ENCODE measurements at places on chromosomes 4 and X. TPM values are rescaled to one million over a fixed set of nuclear protein-coding genes. Genes with fewer than 3 reads are reported as not detected.
A peak's percentile ranks its signal among the peaks of the same experiment; 100 is the strongest.

The SNCA gene
- 27.0 TPM for total RNA-seq

The CSN1S1 gene
- not detected for total RNA-seq

The AMER1 gene
- total RNA-seq = 5.4 TPM

The P2RY4 gene
- 1.7 TPM for total RNA-seq

The MAGED1 gene
- 51.4 TPM for total RNA-seq

The ZNF182 gene
- total RNA-seq = 3.9 TPM

The KLF8 gene
- total RNA-seq = 9.1 TPM

The SPOCK3 gene
- 1.4 TPM for total RNA-seq

The CXXC4 gene
- 4.3 TPM for total RNA-seq

The ENPEP gene
- 0.99 TPM for total RNA-seq

The C4orf50 gene
- total RNA-seq = 0.68 TPM

The ADH1A gene
- total RNA-seq = not detected

The SAGE1 gene
- not detected for total RNA-seq

The SERTM2 gene
- total RNA-seq = 4.1 TPM

GRCh38 chr4:6426571-6427438 lies 45.6 kb downstream of the PPP2R2C start:
- no peak for DNase-seq
- no peaks in the 10 kb centered on the region for H3K27me3 ChIP-seq
- H3K36me3 ChIP-seq = no peaks in the 10 kb centered on the region

GRCh38 chr4:169079942-169080827 lies 70.1 kb upstream of the CBR4 start:
- no peaks in the 10 kb centered on the region for H3K27me3 ChIP-seq
- peak overlapping the region; percentile 68 for H3K27ac ChIP-seq
- peak; percentile 62 for DNase-seq
- H3K4me3 ChIP-seq = no peak overlapping the region
- peaks cover 12% of the 10 kb centered on the region for H3K4me1 ChIP-seq

- no peak for DNase-seq
- no peaks in the 10 kb centered on the region for H3K36me3 ChIP-seq
- no peaks in the 10 kb centered on the region for H3K27me3 ChIP-seq
These were observed 495.6 kb downstream of the KCNIP4 start for GRCh38 chr4:21452931-21453330.

GRCh38 chr4:121658125-121658524 lies 38.7 kb downstream of the ANXA5 start:
- H3K27me3 ChIP-seq = no peaks in the 10 kb centered on the region
- H3K27ac ChIP-seq = no peak overlapping the region
- H3K36me3 ChIP-seq = no peaks in the 10 kb centered on the region
- DNase-seq = no peak

GRCh38 chr4:8385106-8385505 lies 55.4 kb downstream of the ACOX3 start:
- H3K4me3 ChIP-seq = no peak overlapping the region
- no peaks in the 10 kb centered on the region for H3K27me3 ChIP-seq
- no peak overlapping the region for H3K27ac ChIP-seq
- peaks cover 13% of the 10 kb centered on the region for H3K4me1 ChIP-seq
- peaks cover 57% of the 10 kb centered on the region for H3K36me3 ChIP-seq

- no peaks in the 10 kb centered on the region for H3K36me3 ChIP-seq
- H3K27ac ChIP-seq = peak overlapping the region; percentile 79
- H3K27me3 ChIP-seq = no peaks in the 10 kb centered on the region
- no peaks in the 10 kb centered on the region for H3K4me1 ChIP-seq
- H3K4me3 ChIP-seq = peak overlapping the region; percentile 64
These were observed 646 bp downstream of the ABCB7 start for GRCh38 chrX:75155447-75155826.

DNA sequence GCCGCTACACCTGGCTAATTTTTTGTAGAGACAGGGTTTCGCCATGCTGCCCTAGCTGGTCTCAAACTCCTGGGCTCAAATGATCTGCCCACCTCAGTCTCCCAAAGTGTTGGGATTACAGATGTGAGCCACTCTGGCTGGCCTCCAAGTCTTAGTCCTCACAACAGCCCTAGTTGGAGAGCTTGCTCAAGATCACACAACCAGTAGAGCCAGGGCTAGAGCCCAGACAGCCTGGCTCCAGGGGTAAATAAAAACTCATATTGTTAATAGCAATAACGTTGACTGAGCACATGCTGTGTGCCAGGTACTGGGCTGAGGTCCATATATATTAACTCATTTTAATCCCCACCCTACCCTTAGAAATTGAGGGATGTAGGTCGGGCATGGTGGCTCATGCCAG lies 7.3 kb upstream of the JAKMIP1 start:
- no peaks in the 10 kb centered on the region for H3K36me3 ChIP-seq
- H3K27me3 ChIP-seq = no peaks in the 10 kb centered on the region
- H3K4me1 ChIP-seq = no peaks in the 10 kb centered on the region
- DNase-seq = peak; percentile 37
- H3K27ac ChIP-seq = no peak overlapping the region
- no peak overlapping the region for H3K4me3 ChIP-seq

- no peak overlapping the region for H3K4me3 ChIP-seq
- H3K27ac ChIP-seq = no peak overlapping the region
- H3K4me1 ChIP-seq = no peaks in the 10 kb centered on the region
- no peaks in the 10 kb centered on the region for H3K36me3 ChIP-seq
- no peaks in the 10 kb centered on the region for H3K27me3 ChIP-seq
These were observed 15.5 kb upstream of the PDZD4 start for GRCh38 chrX:153845842-153846241.

DNA sequence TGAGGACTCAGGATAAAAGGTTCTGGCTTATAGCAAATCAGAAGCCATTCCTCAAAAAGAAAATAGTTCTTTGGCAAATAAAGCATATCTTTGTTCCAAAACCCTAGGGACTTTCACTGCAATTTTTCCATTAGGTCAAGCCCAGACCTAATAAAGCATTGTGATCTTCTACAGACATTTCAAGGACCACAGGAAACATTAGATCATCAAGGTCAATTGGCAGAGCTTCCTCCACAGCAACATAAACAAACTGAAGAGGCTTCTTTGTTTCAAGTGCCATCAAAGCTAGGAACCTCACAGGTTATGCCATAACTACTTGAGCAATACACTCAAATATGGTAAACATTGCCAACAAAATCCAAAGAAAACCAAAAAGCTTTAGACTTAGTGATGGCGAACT lies 144.9 kb downstream of the ANXA5 start:
- H3K4me1 ChIP-seq = no peaks in the 10 kb centered on the region
- no peaks in the 10 kb centered on the region for H3K27me3 ChIP-seq
- H3K27ac ChIP-seq = no peak overlapping the region
- H3K4me3 ChIP-seq = no peak overlapping the region

DNA sequence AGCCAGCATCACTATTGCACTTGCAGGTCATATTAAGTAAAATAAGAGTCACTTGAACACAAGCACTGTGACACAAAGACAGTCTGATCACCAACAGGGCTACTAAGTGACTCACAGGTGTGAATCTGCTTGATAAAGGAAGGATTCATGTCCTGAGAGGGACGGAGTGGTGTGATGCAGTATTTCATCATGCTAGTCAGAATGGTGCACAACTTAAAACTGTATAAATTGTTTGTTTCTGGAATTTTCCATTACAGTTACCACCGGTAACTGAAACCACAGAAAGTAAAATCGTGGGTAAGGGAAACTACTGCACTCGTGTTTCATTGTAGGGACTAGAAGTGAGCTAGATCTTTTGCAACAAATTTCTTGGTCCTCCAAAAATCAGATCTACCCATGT lies 109.7 kb downstream of the ELOVL6 start:
- H3K27me3 ChIP-seq = no peaks in the 10 kb centered on the region
- H3K36me3 ChIP-seq = no peaks in the 10 kb centered on the region
- H3K4me1 ChIP-seq = peaks cover 10% of the 10 kb centered on the region
- no peak overlapping the region for H3K4me3 ChIP-seq
- DNase-seq = no peak

GRCh38 chrX:133590703-133591505 lies 175.6 kb upstream of the GPC4 start:
- H3K27ac ChIP-seq = no peak overlapping the region
- no peak for DNase-seq
- H3K27me3 ChIP-seq = no peaks in the 10 kb centered on the region

GRCh38 chrX:6363188-6363587 lies 134.5 kb upstream of the NLGN4X start:
- no peaks in the 10 kb centered on the region for H3K36me3 ChIP-seq
- H3K4me1 ChIP-seq = no peaks in the 10 kb centered on the region
- H3K4me3 ChIP-seq = no peak overlapping the region
- no peaks in the 10 kb centered on the region for H3K27me3 ChIP-seq
- no peak overlapping the region for H3K27ac ChIP-seq
- DNase-seq = no peak

- DNase-seq = no peak
- H3K27ac ChIP-seq = no peak overlapping the region
- no peaks in the 10 kb centered on the region for H3K36me3 ChIP-seq
- no peaks in the 10 kb centered on the region for H3K27me3 ChIP-seq
These were observed 74.7 kb downstream of the SNCA start for GRCh38 chr4:89762311-89762710.

DNA sequence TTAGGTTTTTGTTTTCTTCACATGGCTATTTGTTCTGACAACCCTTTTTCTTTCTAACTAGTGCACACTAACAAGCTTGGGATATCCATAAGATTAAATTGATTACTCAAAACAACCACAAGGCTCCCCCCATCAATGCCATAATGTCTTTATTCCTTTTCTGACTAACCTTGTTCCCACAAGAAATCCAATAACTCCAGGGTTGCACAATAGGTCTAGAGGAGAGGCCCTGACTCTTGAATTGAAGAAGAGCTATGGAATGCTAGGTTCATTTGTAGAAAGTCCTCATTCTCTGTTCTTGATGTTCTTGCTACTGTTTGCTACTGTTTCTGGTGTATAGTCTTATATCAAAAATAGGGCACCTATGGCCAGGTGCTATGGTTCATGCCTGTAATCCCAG lies 71.0 kb downstream of the PRRG1 start:
- no peaks in the 10 kb centered on the region for H3K4me1 ChIP-seq
- no peak overlapping the region for H3K4me3 ChIP-seq
- H3K27me3 ChIP-seq = no peaks in the 10 kb centered on the region
- H3K36me3 ChIP-seq = no peaks in the 10 kb centered on the region
- no peak overlapping the region for H3K27ac ChIP-seq
- DNase-seq = no peak

GRCh38 chrX:47902161-47902560 lies 65.5 kb downstream of the ZNF81 start:
- H3K27ac ChIP-seq = no peak overlapping the region
- no peaks in the 10 kb centered on the region for H3K36me3 ChIP-seq
- no peak for DNase-seq
- no peak overlapping the region for H3K4me3 ChIP-seq
- no peaks in the 10 kb centered on the region for H3K27me3 ChIP-seq
- H3K4me1 ChIP-seq = no peaks in the 10 kb centered on the region

GRCh38 chr4:118783887-118784286 lies 52.0 kb downstream of the SEC24D start:
- DNase-seq = no peak
- H3K27ac ChIP-seq = no peak overlapping the region
- H3K36me3 ChIP-seq = peaks cover 15% of the 10 kb centered on the region
